ENCODE measurements at places on chromosomes 16 and 17.

DNA sequence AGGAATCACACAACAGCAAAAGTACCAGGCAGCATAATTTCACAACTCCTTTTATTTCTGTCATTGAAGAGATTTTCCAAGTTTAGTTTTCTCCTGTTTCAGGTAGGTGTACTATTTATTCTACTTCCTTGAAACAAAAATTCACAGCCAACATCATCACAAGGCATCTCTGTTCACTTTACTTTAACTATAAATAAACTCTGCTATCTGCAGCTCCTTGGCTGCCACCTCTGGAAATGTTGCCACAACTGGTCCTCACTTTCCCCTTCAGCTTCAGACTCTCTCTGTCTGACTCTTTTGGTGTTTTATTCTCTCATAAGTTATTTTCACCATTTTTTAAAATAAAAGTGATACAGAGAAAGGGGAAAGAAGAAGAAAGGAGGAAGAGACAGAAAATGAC lies 27.9 kb upstream of the KIF2B start:
- no peak for DNase-seq

- DNase-seq = no peak
Measured at GRCh38 chr17:72076678-72077030, 44.2 kb upstream of the SOX9 start.

GRCh38 chr16:72847187-72848027 lies 200.5 kb downstream of the ZFHX3 start:
- no peak for DNase-seq

DNA sequence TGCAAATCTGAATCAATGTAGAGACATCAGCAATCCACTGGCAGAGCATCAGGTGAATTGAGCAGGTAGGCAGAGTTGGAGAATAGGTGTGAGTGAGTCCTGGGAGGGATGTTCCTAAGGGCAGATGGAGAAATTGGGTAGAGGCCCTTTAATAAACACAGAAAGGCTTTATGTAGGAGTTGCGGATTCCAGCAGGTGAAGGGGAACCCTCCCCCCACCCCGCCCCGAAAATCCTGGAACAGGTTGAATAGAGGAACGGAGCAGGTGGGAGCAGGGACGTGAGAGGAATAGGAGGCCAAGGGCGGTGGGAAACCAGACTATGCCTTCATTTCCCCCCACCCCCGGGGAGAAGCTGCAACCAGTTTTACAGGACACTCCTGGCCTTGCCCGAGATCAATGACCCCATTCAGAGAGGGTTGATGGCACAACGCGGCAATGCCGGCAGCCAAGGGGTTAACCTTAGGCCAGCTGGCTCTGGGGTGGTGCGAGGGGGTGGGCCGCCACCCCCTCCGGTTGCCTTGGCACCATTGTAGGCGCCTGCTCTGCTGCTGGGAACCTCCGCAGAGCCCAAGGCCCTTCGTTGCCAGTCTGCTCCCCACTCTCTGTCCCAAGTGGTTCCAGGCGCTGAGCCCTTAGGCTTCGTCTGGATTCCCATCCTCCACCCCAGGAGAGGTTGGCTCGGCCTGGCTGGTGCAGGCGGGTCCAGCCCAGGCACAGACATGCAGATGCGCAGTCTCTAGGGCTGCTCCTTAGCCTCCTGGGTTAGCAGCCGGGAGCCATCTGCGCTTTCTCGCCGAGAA lies 814 bp upstream of the RUNDC3A start:
- no peak for DNase-seq

DNA sequence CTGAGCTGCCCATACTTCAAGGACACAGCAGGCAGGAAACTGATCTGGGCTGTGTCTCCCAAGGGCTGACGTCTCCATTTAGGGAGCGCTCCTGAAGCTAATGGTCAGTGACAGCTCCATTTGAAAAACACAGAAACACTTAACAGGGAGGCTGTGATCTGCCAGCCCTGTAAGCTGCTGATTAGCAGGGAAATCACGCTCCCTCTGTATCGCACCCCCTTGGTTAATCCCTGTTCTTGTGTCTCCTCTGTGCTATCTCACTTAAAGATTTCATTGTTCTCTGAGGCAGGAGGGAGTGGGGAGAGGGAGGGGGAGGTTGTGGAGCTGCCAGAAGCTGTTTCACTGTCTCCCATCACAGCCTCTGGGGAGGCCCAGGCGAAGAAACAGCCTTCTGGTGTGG lies 47.4 kb upstream of the CACNG3 start:
- no peak for DNase-seq

GRCh38 chr16:16815641-16816040 lies 436.7 kb downstream of the NPIPA7 start:
- DNase-seq = no peak

GRCh38 chr16:58306327-58306726 lies 11.5 kb upstream of the PRSS54 start:
- no peak for DNase-seq
